ENCODE measurements at places on chromosomes 2 and 18.

DNA sequence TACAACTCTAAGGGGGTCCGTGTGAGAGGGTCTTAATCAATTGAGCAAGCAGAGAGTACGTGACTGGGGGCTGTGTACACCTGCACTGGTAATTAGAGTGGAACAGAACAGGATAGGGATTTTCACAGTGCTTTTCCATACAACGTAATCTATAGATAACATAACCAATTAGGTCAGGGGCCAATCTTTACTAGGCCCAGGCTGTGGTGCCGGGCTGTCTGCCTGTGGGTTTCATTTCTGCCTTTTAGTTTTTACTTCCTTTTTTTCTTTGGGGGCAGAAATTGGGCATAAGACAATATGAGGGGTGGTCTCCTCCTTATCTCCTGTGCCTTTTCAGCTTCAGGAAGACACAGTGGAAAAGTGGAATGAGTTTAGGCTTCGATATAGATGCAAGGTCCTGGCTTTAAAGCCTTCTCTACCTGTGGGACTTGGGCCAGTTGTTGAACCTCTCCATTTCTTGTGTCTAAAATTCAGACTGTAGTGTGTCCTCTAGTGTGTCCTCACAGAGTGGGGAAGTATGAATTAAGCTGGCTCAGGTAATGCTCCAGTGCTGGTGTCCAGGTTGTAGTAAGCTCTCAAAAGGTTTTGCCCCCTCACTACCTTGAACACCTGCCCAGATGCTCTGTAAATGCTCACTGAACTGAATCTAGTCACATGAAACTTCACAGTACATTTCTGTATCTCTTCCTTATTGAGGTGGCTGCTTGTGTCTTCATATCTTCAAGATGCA is 422.8 kb downstream of the SETBP1 start:
- no peak for DNase-seq
- H3K4me3 ChIP-seq, result no peak overlapping the region
- H3K27ac ChIP-seq, result no peak overlapping the region
- no peaks in the 10 kb centered on the region for H3K36me3 ChIP-seq

DNA sequence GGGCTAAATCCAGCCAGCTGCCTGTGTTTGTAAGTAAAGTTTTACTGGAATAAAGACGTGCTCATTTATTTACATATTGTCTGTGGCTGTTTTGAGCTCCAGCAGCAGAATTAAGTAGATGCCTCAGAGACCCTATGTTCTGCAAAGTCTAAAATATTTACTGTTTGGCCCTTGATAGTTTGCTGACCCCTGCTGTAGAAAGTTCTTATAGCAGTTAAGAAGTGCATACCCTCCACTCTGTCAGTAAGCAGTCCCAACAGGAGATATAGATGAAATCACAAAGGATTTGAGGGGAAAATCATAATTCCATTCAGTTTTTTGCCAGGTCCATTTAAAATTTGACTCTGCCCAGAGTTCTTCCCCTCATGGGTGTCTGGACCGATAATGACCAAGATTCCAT is 50.1 kb upstream of the ITM2C start:
- H3K4me1 ChIP-seq, result peaks cover 8% of the 10 kb centered on the region
- H3K27me3 ChIP-seq, result no peaks in the 10 kb centered on the region
- peaks cover 31% of the 10 kb centered on the region for H3K36me3 ChIP-seq
- peak overlapping the region; percentile 61 for H3K27ac ChIP-seq
- DNase-seq, result no peak

- H3K4me3 ChIP-seq, result no peak overlapping the region
- H3K36me3 ChIP-seq, result peaks cover 4% of the 10 kb centered on the region
- DNase-seq, result no peak
- H3K27ac ChIP-seq, result peak overlapping the region; percentile 12
- no peaks in the 10 kb centered on the region for H3K27me3 ChIP-seq
These were observed 57.8 kb upstream of the NABP1 start for GRCh38 chr2:191620144-191620543.

- no peaks in the 10 kb centered on the region for H3K36me3 ChIP-seq
- no peak overlapping the region for H3K4me3 ChIP-seq
- no peak for DNase-seq
- no peak overlapping the region for H3K27ac ChIP-seq
- no peaks in the 10 kb centered on the region for H3K4me1 ChIP-seq
These were observed 49.4 kb downstream of the AQP12A start for GRCh38 chr2:240741091-240741490.

- no peaks in the 10 kb centered on the region for H3K36me3 ChIP-seq
- no peaks in the 10 kb centered on the region for H3K27me3 ChIP-seq
- H3K27ac ChIP-seq, result no peak overlapping the region
- no peak overlapping the region for H3K4me3 ChIP-seq
- no peak for DNase-seq
These were observed 55.7 kb downstream of the CXCR4 start for GRCh38 chr2:136062066-136062837.

DNA sequence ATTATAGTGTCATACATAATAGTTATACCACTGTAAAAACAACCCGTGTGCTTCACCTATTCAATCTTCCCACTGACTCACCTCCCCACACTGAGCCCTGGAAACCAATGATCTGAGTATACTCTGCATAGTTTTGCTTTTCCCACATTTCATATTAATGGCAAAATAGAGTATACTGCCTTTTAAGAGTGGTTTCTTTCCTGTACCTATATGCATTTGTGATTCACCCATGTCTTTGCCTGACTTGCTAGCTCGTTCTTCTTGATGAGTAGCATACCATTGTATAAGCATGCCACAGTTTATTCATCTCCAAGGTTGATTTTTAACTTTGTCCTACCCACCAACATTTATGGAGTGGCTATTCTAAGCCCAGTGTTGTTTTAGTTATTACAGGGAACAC is 686.4 kb downstream of the PLCL1 start:
- DNase-seq, result no peak
- H3K36me3 ChIP-seq, result no peaks in the 10 kb centered on the region
- H3K27ac ChIP-seq, result no peak overlapping the region
- H3K4me3 ChIP-seq, result no peak overlapping the region

DNA sequence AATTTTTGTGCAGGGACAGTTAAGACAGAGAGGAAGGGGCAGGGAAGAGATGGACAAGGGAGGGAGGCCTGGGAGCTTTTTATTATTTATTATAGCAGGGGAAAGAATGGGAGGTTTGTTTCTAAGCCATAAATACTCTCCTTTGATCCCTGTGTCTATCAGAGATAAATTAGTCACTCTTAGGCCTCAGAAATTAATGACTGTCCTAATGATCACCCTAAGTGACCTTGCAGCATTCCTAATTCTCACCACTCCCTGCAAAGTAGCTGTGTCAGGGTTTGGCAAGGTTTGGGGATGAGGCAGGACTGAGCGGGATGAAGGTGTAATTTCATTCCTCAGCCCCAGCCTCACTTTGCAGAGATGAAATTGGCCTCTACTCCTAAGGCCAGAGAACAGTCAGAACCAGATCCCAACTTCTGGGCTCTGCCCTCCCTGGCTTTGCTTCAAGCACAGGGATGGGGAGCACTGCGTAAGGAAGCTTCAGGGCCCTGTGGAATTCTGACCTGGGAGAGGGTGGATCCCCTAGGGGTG is 95.0 kb downstream of the TMEM17 start:
- peaks cover 25% of the 10 kb centered on the region for H3K4me1 ChIP-seq
- no peak for DNase-seq
- H3K36me3 ChIP-seq, result no peaks in the 10 kb centered on the region
- H3K4me3 ChIP-seq, result no peak overlapping the region

- no peak for DNase-seq
- no peak overlapping the region for H3K27ac ChIP-seq
- no peaks in the 10 kb centered on the region for H3K27me3 ChIP-seq
These were observed 720.3 kb downstream of the GALR1 start for GRCh38 chr18:77969972-77970371.

- no peak for DNase-seq
- H3K36me3 ChIP-seq, result peaks cover 2% of the 10 kb centered on the region
- H3K4me1 ChIP-seq, result peaks cover 81% of the 10 kb centered on the region
- H3K4me3 ChIP-seq, result peak overlapping the region; percentile 25
- no peaks in the 10 kb centered on the region for H3K27me3 ChIP-seq
These were observed 46.5 kb downstream of the TET3 start for GRCh38 chr2:74031221-74031620.

DNA sequence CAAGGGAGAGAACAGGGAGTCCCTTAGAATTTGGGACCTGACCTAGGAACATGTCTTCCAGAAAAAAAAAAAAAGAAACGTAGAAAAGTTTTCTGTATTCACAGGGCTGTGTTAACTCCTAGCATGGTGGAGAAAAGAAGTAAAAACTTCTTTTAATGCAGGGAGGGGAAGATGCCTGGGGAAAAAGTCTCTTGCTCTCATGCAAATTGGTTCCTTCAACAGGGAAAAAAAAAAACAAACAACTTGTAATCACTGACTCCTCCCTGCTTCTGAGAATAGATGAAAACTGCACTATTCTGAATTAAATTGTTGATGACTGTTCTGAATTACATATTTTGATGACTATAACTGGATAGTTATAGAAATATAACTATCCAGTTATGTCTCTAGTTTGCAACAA is 933.2 kb downstream of the TRIB2 start:
- no peaks in the 10 kb centered on the region for H3K4me1 ChIP-seq
- no peak overlapping the region for H3K4me3 ChIP-seq
- DNase-seq, result no peak
- no peaks in the 10 kb centered on the region for H3K27me3 ChIP-seq
- H3K27ac ChIP-seq, result no peak overlapping the region

GRCh38 chr18:23824669-23825068 is 135.4 kb downstream of the LAMA3 start:
- no peak overlapping the region for H3K27ac ChIP-seq
- no peaks in the 10 kb centered on the region for H3K36me3 ChIP-seq
- H3K27me3 ChIP-seq, result peaks cover 8% of the 10 kb centered on the region
- no peak overlapping the region for H3K4me3 ChIP-seq
- peaks cover 50% of the 10 kb centered on the region for H3K4me1 ChIP-seq
- no peak for DNase-seq

Data from activated T-cell treated with anti-CD3 and anti-CD28 coated beads, Interleukin-2, amount 50 U/mL, for 72 hours (primary cell).